Muscle of arm (tissue), 14 donors: ENCODE measurements at places on chromosomes 6 and 20.

GRCh38 chr20:40899344-40899743 lies 129.3 kb upstream of the TOP1 start:
- no peak for DNase-seq

GRCh38 chr6:109397020-109397419 lies 14.8 kb upstream of the CD164 start:
- DNase-seq = no peak

DNA sequence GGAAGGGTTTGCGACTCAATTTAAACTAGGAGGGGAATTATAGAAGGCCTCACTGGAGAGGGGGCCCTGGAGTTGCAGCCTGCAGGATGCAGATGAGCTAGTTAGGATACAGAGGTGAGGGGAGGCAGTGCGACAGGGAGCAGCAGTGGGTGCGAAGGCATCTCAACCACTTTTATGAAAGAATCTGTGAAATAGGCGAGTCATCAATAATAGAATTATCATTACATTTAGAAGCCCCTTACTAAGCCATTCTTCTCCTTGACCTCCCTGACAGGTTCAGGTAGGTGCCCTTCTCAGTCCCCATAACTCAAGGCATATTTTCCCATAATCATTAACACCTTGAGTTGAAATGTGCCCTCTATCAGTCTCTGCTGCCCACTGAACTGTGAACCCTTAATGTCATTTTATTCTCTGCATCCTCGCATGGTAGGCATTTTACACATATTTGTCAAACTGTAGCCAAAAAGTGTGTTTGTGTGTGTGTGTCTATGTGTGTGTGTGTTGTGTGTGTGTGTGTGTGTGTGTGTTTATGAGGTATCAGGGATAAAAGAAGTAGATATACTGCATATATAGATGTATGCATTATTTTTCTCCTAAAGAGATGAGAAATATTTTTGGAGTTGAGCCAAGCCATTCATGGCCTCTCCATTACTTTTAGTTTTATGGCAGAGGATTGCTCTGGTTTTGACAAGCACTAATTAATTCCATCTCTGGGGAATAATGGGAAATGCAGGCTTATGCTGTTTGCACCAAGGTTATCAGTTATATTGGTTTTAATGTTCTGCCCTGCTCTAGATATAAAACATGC lies 898.8 kb downstream of the KIF16B start:
- DNase-seq = no peak

DNA sequence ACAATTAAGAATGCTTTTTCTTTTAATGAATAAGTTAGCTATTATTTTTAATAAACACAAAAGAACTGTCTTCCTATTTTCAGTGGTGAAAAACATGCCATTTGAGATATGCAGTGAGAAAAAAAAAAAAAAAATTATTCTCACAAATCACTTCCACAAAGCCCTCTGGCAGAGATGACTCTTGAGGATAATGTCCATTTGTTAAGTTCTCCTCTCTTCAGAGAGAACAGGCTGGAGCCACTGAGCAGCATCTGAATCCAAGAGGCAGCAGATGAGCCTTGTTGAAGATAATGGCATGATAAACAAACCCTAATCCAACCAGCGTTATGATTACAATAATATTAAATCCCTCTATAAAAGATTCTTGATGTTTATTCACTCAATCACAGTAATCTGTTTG lies 105.0 kb downstream of the PTPRK start:
- no peak for DNase-seq

- DNase-seq = no peak
Observed at GRCh38 chr6:136706430-136706829, 85.8 kb downstream of the MAP3K5 start.

DNA sequence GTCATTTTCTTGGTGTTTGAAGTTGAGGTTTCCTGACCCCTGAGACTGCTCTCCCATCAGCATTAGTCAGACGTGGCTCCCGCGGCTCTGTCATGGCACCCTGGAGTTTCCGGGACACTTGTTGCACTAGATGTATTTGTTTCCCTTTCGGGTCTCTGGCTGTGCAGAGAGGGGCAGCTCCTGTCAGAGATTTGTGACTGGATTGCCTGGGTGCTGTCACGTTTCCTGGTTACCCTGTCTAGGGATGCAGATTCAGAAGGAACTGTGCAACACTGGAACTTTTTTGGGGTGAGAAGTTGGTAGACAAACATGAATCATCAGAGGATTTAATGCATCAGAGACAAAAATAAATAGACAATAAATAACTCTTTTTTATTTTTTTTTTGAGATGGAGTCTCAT lies 431.8 kb upstream of the MAN1A1 start:
- no peak for DNase-seq
